ENCODE measurements at places on chromosomes 7 and 10.

- no peaks in the 10 kb centered on the region for H3K4me1 ChIP-seq
- H3K27me3 ChIP-seq: no peaks in the 10 kb centered on the region
- H3K4me3 ChIP-seq: no peak overlapping the region
- DNase-seq: no peak
- no peaks in the 10 kb centered on the region for H3K36me3 ChIP-seq
- H3K27ac ChIP-seq: no peak overlapping the region
Observed at GRCh38 chr7:78148166-78148894, 349.8 kb downstream of the PHTF2 start.

DNA sequence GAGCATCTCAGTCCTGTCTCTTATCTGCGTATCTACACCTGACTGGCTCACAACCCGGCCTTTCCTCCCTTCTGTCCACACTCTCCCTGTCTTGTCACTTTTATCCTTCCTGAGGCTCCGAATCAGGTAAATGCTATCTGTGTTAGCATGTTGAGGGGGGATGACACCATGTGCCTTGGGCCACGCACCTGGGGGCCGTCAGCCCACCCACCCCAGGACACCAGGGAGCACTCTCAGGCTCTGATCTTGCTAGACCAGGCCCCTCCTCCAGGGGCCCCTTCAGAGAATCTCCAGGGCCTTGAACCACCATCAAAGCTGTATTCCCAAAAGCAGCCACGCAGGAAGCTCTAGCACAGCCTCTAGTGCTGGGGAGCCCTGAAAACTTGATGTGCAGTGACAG is 278.7 kb upstream of the SHH start:
- no peaks in the 10 kb centered on the region for H3K4me1 ChIP-seq
- no peak overlapping the region for H3K4me3 ChIP-seq
- H3K27ac ChIP-seq: no peak overlapping the region
- H3K36me3 ChIP-seq: no peaks in the 10 kb centered on the region

GRCh38 chr10:82866424-82867020 is 991.5 kb downstream of the NRG3 start:
- no peak overlapping the region for H3K4me3 ChIP-seq
- H3K4me1 ChIP-seq: no peaks in the 10 kb centered on the region
- DNase-seq: no peak
- no peaks in the 10 kb centered on the region for H3K27me3 ChIP-seq
- H3K27ac ChIP-seq: no peak overlapping the region
- H3K36me3 ChIP-seq: no peaks in the 10 kb centered on the region

- H3K4me3 ChIP-seq: no peak overlapping the region
- H3K4me1 ChIP-seq: no peaks in the 10 kb centered on the region
- DNase-seq: peak; percentile 83
- H3K27me3 ChIP-seq: no peaks in the 10 kb centered on the region
Observed at GRCh38 chr10:93006435-93007039, 54.1 kb upstream of the CYP26C1 start.
